Activated CD4-positive, alpha-beta T cell treated with anti-CD3 and anti-CD28 coated beads for 1 hour (primary cell): ENCODE measurements at places on chromosomes 2 and 18.

GRCh38 chr2:43467891-43468290 is 127.9 kb downstream of the THADA start:
- no peak for DNase-seq

- DNase-seq = no peak
These were observed 26.0 kb upstream of the NOTO start for GRCh38 chr2:73176205-73176880.

DNA sequence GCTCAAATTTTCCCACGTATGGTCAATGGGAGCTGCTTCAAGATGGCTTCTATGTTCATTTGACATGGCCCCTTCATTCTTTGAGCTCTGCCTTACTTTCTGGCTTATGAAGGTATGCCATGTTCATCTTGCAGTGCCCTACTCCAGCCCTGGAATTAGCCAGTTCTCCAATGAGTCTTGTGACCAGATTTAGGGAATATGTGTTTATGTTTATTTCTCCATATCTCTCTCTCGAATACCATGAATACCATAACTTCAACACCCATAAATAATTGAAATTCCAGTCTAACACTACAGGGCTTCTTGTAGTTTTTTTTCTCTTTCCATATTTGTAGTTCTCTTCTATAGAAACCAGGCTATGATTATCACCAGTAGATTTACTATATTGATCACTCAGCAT is 39.7 kb downstream of the EPB41L5 start:
- no peak for DNase-seq

- no peak for DNase-seq
These were observed 19.3 kb upstream of the HPCAL1 start for GRCh38 chr2:10283106-10284062.

GRCh38 chr2:100588071-100588786 is 25.4 kb downstream of the PDCL3 start:
- DNase-seq = no peak

DNA sequence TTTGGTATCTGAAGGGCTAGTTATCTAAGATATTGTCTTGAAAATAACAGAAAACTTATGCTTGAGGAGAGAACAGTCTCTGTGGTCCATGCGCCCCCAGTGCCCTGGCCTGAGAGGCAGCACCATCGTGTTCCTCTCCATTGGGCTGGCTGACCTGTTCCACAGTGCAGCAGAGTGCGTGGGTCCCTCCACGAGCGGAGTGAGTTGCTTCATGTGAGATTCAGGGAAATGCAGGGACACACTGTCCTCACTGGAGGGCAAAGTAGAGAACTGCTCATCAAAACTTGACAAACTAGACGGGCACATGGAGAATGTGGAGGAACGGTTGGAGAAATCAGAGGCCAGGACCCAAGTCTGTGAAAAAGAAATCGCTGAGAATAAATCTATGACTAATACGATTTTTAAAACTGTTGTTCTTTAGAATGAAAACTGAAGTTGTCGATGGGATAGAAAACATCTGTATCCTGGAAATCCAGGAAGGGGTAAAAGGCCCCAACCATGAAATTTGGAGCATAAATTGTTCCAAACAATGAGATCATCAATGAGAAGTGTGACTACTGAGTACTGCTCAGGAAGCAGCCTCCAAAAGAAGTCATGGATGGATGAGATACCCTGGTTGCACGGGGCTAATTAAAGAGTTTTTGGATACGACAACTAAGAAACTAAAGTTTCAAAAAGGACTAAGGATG is 58.1 kb downstream of the REV1 start:
- no peak for DNase-seq

DNA sequence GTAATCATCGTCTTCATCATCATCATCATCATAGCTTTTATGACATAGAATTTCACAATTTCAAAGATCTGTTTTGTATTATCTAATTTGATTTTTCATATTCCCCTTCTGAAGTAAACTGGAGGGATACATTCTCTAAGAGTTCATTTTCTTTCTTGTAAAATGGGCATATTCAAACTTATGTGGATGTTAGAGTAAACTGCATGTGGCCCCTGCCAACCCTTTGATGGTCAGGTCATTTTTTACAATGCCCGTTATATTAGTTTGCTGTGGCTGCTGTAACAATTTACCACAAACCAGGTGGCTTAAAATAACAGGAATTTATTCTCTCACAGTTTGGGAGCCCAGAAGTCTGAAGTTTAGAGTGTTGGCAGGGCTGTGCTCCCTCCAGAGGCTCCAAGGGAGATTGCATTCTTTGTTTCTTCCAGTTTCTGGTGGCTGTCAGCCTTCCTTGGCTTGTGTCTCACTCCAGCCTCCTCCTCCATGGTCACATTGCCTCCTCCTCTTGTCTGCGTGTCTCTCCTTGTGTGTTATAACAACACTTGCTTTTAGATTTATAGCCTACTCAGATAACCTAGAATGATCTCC is 127.5 kb upstream of the MMADHC start:
- DNase-seq = no peak

DNA sequence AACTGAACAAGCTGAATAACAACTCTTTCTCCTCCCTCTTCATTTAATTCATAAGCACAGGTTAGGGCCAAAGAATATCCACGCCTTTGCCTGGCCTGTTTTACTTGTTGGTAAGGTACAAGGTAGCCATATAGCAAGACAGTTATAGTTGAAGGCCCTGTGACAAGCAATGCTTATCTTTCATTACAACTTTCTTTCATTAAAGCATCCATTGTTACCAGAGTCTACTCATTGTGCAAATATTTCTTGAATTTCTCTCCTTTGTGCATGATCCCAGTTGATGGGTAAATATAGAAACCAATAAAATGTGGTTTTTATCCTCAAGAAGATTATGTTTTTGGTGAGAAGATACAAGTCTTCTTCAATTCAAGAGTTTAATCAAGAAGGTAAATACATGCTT is 140.2 kb downstream of the UBE2E3 start:
- no peak for DNase-seq

DNA sequence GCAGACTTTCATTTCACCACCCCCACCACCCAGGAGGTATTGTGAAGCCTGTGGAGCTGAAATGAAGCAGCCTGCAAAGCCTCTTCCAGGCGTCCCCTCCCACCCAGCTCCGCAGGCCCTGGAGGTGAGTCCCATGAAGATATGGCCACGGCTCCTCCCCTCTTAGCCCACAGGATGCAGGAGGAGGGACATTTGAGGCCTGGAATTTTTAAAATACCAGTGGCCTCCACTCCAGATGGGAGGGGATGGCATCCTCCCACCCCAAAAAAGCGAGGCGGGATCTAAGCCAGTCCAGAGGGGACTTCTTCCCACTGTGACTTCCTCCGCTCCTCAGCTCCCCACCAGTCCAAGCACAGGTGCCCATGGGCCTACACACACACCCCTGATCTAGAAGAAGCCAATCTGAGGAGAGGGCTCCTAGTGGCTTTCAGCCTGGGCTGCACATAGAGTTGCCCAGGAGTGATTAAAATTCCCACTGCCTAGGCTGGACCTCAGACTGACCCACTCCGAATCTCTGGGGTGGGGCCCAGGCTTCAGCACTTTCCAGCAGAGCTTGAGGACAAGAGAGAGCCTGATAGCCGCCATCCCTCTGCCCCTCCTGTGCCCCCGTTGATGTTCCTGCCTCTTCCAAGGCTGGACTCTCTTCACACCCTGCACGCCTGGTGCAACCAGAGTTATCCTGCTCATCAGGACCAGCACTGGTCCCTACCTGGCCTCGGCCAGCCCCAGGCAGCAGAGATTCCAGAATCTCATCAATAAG is 206.9 kb downstream of the TNS1 start:
- no peak for DNase-seq

- no peak for DNase-seq
These were observed 124.4 kb downstream of the ASB1 start for GRCh38 chr2:238551091-238551490.

DNA sequence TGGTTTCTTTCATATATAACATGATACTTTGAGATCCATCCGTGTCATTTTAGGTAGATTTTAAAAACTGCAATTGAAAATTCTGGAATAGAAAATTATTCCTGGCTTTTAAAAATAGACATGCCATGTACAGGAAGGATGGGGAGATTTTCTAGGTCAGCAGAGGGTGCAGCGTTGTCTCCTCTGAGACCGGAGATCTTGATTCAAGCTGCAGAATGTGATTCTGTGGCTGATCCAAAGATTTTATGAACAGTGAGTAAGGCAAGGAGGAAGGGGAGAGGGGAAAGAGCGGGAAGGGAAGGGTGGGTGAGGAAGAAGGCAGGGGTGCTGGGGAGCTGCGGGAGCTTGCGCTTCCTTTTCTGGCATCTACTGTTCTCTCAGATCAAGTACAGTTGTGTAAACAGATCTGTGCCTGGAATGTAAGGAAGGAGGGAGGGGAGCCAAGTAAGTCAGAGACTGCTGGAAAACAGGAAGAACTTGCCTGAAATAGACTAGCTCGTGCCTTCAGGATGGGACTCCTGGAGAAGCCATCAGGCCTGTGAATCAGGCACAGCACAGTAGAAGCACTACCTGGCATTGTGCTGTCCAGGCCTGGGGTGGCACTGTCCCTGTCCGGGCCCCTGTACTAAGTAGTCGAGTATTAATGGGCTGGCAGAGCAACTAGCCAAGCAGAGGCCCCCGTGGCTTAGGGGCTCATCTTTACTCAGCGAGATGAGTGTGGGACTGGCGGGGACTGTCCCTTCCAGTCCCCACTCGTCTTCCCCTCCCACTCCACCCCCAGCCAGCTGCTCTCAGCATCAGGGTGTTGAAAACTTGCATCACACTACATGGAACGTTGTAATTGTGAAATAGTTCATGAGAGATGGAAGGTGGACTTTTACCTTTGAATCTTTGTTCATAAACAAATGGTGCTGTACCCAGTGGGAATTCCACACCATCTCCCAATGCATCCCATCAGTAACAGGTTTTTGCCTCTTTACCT is 163.5 kb downstream of the UXS1 start:
- no peak for DNase-seq

GRCh38 chr18:54163453-54163852 is 61.0 kb downstream of the MBD2 start:
- DNase-seq = no peak

DNA sequence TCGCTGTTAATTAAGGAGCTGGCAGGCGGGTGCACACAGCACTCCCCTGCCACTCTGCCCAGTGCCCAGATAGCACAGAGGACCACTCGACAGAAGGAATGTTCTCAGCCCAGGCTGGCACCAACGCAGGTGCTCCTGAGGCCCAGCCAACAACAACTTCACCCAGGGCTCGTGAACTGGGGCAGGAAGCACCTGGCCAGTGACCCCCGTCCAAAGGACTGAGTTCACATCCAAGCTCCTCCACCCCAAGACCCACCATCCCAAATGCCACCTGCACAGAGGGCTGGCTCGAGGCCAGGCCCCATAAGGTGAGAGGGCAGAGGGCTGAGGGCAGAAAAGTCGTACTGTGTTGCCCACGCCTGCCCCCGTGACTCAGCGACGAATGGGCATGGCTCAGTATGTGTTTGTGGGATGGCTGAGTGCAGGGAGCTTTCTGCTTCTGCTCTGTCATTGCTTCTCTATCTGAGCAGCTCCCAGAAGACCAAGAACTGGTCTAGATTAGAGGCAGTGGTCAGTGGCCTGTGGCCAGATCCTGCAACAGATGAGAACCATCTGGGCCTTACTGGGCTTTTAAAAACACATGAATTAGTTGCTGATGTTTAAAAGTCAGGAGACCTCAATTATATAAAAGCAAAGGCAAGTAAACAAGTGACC is 68.4 kb downstream of the POLR1A start:
- DNase-seq = no peak

- DNase-seq = no peak
These were observed 104.7 kb upstream of the MYO3B start for GRCh38 chr2:170073288-170073687.

- no peak for DNase-seq
These were observed 2.5 kb downstream of the IFIH1 start for GRCh38 chr2:162315938-162316337.

- no peak for DNase-seq
These were observed 1023.4 kb upstream of the LRRTM1 start for GRCh38 chr2:81327911-81328310.

DNA sequence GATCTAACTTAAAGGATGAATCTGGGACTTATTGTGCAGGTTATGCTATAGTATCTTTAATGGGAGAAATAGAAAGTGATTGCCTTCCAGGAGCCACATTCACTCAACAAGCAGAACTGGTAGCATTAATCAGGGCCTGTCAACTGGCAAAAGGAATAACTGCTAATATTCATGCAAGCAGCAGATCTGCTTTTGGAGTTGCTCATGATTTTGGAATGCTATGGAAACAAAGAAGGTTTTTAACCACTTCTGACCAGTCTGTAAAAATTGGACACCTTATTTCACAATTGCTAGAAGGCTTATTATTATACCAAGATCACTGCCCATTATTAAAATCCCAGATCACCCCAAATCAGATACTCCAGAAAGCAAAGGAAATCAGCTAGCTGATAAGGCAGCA is 200.4 kb downstream of the MREG start:
- DNase-seq = no peak

GRCh38 chr2:214801068-214801467 is 8.4 kb downstream of the BARD1 start:
- DNase-seq = no peak

- DNase-seq = no peak
These were observed 8.1 kb upstream of the CCL20 start for GRCh38 chr2:227805578-227805977.

DNA sequence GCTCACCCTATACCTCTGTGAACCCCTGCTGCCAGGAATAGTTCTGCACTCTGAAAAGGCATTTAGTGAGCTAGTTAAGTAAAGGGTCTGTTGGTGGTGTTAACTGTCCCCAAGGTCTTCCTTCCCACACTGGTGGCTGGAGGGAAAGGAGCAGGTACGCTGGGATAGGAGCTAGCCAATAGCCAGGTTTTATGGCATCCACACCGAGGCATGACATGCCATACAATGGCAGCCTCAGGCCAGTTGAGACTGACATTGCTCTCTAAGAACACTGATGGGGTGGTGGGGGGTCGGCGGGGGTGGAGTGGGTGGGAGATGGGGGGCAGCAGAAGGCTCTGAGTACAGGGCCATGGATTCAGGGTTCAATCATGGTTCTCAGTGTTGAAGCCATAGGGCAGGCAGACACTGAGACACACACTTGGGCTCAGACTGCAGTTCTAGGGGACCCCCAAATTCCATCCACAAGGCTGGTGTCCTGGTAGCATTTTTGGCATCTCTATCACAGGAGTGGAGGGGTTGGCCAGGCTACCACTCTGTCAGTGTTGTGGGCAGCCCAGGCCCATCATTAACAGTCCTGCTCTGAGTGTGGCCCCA is 136.0 kb downstream of the CTIF start:
- no peak for DNase-seq

GRCh38 chr2:172900871-172901270 is 165.2 kb downstream of the RAPGEF4 start:
- DNase-seq = no peak

DNA sequence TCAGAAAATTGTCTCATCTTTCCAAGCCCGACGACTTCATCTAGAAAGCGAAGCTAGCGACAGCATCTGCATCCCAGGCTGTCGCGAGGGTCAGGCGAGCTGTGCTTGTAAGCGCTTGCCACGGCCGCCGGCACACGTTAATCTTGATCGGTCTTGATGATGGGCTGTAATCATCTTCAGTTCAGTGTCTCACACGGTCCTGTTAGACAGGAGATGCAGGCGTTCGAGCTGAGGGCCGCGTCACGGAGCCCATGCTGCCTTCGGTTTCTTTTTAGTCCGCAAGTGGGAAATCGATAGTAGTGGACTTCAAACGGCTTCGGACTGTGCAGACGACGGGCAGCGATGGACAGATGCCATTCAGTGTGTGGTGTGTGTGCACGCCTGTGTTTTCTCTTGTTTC is 43.6 kb downstream of the ADI1 start:
- DNase-seq = no peak

GRCh38 chr18:59085797-59086196 is 53.9 kb upstream of the SEC11C start:
- no peak for DNase-seq

GRCh38 chr2:20431772-20432171 is 15.1 kb upstream of the RHOB start:
- no peak for DNase-seq
